Bronchial smooth muscle cell (primary cell): ENCODE measurements at places on chromosomes 12 and 14. TPM values are rescaled to one million over a fixed set of nuclear protein-coding genes. Genes with fewer than 3 reads are reported as not detected.

Gene SDR9C7
- not detected in 2 replicates for total RNA-seq

Gene ASIC1
- 2.8 and 3.7 TPM in 2 replicates for total RNA-seq

Gene TBC1D30
- total RNA-seq: 0.32 and 0.43 TPM in 2 replicates

Gene HVCN1
- total RNA-seq: 4.7 and 8.8 TPM in 2 replicates

Gene KRT83
- total RNA-seq: not detected in 2 replicates

Gene C12orf56
- 1.3 and 3.4 TPM in 2 replicates for total RNA-seq

Gene HOTAIR
- total RNA-seq: not detected in 2 replicates

Gene ABCD2
- 0.09 and 0.16 TPM in 2 replicates for total RNA-seq

Gene POTEM
- total RNA-seq: not detected in 2 replicates

Gene GDF3
- total RNA-seq: not detected in 2 replicates

Gene KRT3
- total RNA-seq: not detected in 2 replicates

Gene NGB
- total RNA-seq: not detected in 2 replicates

Gene TPH2
- under 0.01 TPM in 2 replicates for total RNA-seq

Gene HAL
- under 0.01 TPM in 1 of 2 replicates, not detected in the other for total RNA-seq

Gene MYL2
- total RNA-seq: not detected in 2 replicates

Gene MUCL1
- total RNA-seq: not detected in 2 replicates

Gene APOF
- not detected in 2 replicates for total RNA-seq

Gene PGF
- 4.9 and 8.7 TPM in 2 replicates for total RNA-seq

Gene MSRB3
- 21.4 and 23.3 TPM in 2 replicates for total RNA-seq

Gene TNFRSF1A
- 104 and 106 TPM in 2 replicates for total RNA-seq

Gene DLGAP5
- total RNA-seq: 1.3 and 5.4 TPM in 2 replicates
